Stimulated activated CD8-positive, alpha-beta memory T cell treated with anti-CD3 and anti-CD28 coated beads, Interleukin-4, amount 100 ng/mL, for 1 hour (primary cell): ENCODE measurements at places on chromosomes 6 and 20.

GRCh38 chr6:2680264-2680922, 70.3 kb downstream of the MYLK4 start:
- DNase-seq: no peak

DNA sequence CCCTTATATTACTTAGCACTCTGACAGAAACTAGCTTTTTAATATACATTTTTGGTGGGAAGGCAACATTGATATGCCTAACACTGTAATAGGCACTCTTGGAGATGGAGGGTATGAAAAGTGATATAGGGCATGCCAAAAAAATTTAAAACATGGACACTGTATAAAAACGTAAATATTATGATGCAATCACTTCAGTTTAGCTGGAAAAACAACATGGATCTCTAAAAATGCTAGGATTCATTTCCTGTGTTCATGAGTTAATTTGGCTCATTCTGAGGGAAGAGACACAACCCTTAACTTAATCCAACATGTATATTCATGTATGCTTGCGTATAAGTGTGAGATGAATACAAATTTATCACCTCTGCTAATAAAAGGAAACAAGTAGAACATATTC, 157.3 kb upstream of the TFAP2D start:
- DNase-seq: no peak

DNA sequence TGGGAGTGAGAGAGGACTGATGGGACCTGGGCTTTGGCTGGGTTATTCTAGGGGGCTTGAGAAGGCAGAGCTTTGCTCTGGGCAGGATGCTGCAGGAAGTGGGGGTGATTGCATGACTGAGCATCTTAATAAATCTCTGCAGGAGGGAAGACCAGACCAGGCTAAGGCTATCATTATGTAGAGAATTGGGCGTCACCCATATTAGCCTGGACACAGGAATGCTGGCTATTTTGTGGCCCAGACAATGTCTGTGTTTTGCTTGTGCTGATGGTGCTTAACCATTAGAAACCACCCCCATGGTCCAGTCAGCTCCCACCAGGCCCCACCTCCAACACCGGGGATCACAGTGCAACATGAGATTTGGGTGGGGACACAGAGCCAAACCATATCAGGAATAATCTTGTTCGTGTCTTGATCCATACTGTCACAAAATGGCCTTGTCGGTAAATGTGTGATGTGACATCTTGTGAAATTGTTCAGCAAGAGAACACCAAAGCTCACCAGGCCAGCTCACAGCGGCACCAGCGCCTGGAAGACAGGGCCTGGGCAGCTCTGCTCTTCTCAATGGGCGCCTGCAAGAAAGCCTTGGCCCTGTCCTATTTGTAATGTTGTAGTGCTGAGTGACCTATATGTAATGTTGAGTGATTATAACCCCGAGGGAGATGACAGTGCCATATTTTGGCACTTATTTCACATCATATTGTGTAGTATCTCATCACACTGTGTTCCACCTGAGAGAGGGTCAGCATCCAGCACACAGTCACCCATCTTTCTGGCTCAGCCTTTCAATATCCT, 211.8 kb downstream of the QKI start:
- no peak for DNase-seq

GRCh38 chr6:157670466-157671186, 152.4 kb upstream of the SNX9 start:
- no peak for DNase-seq

GRCh38 chr20:22909436-22909835, 125.7 kb upstream of the SSTR4 start:
- no peak for DNase-seq

- DNase-seq: no peak
These were observed 7.6 kb downstream of the PLCB4 start for GRCh38 chr20:9076440-9076839.

GRCh38 chr20:39246436-39246835, 284.3 kb downstream of the DHX35 start:
- DNase-seq: no peak

DNA sequence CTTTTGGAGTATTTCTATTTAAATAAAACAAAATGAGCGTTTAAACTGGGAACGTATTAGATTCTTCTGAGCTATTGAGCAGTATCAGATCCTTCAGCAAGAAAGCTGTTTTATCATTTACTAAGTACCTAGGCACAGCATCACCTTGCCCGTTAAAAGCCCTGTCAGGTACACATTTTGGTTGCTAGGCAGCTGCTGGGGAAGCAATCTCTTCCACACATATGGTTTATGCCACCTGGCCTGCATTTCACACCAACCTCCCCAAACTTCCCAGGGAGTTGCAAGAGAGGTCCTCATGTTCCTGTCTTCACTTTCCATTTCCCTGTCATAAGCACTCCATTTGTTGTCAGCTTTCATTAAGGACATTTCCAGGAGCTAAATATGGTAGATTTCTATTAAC, 400.1 kb downstream of the PLCB1 start:
- no peak for DNase-seq

GRCh38 chr6:33114406-33114805, 38.6 kb downstream of the HLA-DPB1 start:
- no peak for DNase-seq

GRCh38 chr6:27332692-27333641, 20.9 kb upstream of the POM121L2 start:
- DNase-seq: peak; percentile 4

DNA sequence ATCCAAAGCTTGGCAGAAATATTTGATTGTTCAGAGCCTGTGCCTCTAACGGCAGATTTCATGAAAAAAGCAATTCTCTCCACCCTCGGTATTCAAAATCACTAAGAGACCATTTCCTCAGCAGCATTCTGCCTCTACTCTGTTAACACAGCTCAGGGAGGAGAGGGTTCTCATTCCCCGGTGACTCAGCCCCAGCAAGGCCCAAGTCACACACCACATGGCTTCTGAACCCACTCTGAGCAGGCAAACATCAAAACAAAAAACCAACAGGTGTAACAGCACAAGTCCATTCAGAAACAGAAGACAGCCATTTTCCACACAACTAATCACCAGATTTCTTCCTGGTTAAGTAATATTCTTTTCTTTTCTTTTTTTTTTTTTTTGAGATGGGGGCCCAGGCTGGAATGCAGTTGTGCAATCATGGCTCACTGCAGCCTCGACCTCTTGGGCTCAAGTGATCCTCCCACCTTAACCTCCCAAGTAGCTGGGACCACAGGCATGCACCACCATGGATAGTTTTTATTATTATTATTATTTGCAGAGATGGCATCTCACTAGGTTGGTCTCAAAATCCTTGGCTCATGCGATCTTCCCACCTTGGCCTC, 55.4 kb downstream of the GFOD1 start:
- no peak for DNase-seq

- DNase-seq: no peak
These were observed at the start of gene TRIM31 for GRCh38 chr6:30113003-30113759. TSS of gene TRIM31 (minus strand) at chr6:30113090. CDS start at chr6:30112805, 285 bp downstream.

GRCh38 chr20:44728801-44729443, 13.8 kb downstream of the CCN5 start:
- DNase-seq: no peak

DNA sequence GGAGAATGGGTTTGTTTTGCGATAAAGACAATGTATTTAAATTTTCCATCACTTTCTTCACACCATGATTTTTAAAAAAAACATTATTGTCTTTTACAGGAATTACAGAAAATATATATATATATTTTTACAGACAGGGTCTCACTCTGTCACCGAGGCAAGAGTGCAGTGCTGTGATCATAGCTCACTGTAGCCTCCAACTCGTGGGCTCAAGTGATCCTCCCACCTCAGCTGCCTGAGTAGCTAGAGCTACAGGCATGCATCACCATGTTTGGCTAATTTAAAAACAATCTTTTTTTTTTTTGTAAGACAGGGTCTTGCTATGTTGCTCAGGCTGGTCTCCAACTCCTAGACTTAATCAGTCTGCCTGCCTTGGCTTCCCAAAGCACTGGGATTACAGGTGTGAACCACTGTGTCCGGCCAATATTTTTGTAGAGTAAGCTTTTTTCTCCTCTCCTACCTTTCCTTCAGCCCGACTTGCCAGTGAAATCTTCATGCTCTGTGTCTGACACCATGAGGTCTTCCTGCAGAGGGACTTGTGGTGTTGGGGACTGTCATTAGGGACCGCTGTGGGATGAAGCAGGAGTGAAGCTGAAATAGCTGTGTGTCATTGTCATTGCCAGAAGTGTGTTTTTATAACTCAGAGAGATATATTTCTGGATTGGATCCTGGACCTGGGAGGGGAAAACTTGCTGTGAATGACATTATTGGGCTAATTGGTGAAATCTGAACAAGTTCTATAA, 13.2 kb downstream of the DSP start:
- no peak for DNase-seq

GRCh38 chr20:8749986-8750385, 318.9 kb upstream of the PLCB4 start:
- no peak for DNase-seq

DNA sequence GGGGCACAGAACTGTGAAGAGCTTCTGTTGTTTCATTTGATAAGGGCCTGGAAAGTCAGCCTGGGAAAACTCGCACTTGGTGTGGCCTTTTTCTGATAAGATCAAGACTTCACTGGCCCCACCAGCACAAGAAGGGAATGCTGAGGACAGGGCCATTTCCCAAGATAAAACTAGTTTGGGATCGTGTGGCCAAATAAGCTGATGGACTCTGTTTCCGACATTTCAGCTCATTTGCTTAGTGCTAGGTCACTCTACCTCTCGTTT, 116.0 kb downstream of the CLIC5 start:
- no peak for DNase-seq

DNA sequence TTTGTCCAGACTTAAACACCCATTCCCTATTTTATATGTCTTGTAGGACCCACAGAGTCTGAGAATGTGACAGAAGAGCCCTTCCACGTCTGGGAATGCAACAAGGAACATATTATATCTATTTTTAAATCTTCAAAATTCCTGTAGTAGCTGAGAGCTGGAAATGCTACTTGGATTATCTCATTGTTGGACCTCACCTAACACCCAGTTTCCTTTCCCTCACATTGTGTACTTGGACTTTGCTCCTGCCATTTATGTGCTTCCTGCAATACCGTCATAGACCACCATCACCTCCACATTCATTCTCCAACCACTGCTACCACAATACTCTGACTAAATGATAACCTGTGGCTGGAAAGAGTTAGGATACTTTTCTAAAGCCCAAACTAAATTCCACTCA, 335.4 kb downstream of the COL12A1 start:
- no peak for DNase-seq

GRCh38 chr6:134170844-134171243, 118.4 kb upstream of the SLC2A12 start:
- DNase-seq: no peak

- DNase-seq: no peak
These were observed 297.4 kb upstream of the HSF2 start for GRCh38 chr6:122102026-122102425.

DNA sequence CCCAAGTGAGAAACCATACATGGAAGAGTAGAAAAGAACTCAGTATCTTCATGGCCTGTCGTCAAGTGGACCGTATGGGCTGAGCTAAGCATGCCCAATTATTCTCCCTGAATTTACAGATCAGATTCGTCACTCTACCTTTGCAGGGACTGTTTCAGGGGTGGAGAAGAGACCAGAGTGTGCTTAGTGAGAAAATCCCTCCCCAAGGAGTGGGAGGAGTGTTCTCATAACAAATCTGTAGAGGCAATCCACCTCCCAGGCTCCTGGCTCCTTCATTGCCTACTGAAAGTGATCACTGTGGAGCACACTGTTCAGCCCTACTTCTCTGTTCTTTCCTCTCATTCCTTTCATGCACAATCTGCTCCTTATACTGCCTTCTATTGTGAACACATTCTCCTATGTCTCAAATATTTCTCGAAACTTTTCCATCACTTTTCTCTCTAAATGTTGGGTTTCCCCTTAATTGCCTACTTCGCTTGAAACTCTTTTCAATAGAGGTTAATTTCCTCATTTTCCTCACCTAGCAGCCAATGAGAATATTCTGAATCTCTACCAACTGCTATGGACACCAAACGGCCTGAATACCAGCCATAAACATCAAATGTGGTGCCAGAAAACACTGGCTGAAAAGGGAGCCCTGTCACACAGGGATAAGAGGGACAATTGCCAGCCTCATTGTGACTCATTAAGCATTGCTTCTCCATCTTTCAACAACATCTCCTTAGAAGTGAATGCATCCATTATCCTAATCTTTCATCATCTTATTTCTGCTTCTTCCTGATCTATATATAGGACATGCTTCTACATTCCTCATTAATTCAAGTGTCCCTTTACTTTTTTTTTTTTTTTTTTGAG, 398.3 kb downstream of the UTRN start:
- no peak for DNase-seq

GRCh38 chr20:37992802-37993409, 40.4 kb downstream of the TTI1 start:
- no peak for DNase-seq

GRCh38 chr6:122623279-122623678, 13.1 kb downstream of the PKIB start:
- no peak for DNase-seq

DNA sequence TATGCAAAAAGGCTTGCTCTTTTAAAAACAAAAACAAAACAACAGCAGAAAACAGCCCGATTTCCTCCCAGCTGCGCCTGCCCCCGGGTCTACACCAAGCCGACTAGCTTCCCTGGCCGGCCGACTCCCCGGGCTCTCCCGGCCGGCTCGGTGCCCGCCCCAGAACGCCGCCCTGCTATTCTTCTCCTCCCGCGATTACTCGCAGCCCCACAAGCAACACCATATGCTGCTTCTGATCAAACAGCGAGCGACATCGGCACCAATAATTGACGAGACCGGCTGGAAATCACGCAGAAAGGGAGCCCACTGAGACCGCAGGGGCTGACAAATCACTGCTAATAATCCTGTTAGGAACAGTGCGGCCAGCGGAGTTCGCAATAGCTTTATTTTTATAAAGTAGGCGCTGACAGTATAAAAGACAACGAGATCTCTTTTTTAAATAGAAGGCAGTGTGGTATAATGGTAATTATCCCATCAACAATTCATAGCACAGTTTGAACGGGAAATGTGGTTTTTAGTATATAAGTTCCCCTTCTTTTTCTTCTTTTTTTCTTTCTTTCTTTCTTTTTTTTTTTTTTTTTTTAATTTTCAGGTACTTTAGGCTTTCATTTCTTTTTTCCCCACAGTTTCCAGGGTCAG, 3.3 kb downstream of the SIM1 start:
- DNase-seq: no peak

DNA sequence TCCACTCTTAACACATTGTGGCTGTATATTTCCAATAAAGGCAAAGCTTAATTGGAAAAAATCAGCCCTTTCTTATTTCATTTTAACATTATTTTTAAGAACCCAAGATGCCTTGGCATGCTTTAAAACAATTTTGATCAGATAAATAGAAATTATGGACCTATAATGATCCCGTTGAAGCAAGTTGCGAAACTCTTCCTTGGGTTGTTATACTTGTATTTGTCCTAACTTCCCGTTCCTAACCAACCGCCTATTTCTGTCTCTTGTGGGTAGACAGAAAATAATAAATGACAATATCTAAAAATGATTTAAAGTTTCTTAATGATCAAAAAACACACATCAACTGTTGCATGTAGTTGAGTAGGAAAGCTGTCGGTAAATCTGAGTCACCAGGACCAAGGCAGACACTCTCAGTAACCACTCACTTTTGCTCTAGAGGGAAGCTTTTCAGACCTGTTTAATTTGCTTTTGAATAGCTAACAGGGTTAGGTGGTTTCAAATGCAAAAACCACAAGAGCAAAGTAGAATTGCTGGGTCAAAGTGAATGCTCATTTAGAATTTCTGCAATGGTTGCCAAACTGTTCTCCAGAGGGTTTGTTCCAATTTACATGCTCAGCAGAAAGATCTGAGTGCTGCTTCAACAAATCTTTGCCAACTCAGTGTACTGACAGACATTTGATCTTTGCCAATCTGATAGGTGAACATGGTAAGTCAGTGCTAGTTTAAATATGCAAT, 34.2 kb upstream of the KCNK5 start:
- no peak for DNase-seq
